Stimulated activated CD8-positive, alpha-beta memory T cell treated with anti-CD3 and anti-CD28 coated beads, Interleukin-15, amount 100 ng/mL, for 4 hours (primary cell): ENCODE measurements at places on chromosomes 2 and 18.

DNA sequence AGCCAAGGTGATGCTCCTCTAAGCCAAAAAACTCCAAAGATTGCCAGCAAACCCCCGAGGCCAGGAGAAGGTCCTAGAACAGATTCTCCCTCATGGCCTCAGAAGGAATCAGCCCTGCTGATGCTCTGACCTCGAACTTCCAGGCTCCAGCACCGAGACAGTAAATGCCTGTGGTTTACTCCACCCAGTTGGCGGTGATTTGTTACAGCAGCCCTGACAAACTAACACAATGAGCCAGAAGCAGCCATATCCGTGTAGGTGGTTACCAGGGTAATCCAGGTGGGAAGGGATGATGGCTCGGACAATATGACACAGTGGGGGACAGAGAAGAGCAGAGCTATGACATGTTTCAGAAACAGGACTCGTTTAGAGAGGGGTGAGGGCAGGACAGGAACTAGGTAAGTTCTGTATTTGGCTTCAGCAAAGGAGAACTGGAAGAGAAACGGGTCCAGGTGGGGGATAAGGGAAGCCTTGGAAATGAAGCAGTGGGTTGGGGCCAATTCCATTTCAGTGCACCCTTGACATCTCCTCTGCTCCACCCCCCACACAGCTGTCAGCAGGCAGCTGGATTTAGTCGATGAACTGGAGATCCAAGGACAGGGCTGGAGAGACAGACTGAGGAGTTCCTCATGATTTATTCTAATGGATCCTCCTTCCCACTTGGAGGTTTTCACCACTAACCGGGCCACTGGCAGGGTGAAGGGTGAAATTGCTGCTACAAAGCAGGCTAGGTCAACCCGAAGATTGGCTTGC is 179.7 kb upstream of the SH3BP4 start:
- no peak for DNase-seq

GRCh38 chr2:71940695-71941094 is 207.0 kb downstream of the CYP26B1 start:
- DNase-seq = no peak

GRCh38 chr2:197504000-197504399 is 3.8 kb downstream of the HSPE1 start:
- DNase-seq = no peak

DNA sequence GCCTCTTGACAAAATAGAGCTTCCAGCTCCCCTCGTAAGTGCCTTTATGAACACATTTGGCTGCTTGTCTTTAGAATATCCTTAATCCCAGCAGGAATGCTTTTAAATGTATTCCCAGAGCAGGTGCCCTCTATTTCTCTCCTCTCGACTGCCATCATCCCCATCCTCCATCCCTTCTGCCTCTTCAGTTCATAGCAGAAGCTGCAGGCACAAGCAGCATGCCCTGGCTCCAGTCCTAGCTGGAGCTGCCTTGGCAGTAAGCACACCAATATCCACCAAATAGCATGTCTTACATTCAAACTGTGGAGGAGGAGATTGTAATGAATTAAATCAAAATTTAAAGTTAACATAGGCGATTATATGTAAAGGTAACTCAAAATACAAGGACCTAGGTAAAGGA is 891.3 kb upstream of the SLC39A10 start:
- no peak for DNase-seq

GRCh38 chr18:55794288-55795052 is 206.5 kb upstream of the TCF4 start:
- DNase-seq = no peak

DNA sequence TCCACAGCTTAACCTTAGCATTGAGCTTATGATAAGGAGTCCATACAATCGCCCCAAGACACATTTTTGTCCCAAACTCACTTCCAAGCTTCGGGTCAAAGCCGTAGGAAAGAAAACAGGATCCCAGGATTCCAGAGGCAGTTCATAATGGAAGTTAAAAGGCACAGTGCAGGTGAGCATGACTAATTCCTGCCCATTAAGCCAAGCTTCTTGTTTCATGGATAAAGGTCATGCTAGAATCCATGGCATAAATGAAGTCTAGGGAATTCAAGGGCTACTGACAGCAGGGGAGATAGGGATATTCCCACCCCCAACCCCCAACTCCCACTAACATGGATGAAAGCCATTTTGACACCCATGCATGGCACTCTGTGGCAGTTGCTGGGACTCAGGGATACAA is 10.2 kb upstream of the INPP4A start:
- no peak for DNase-seq

GRCh38 chr2:177622521-177622920 is 229.9 kb downstream of the AGPS start:
- DNase-seq = no peak

- no peak for DNase-seq
Measured at GRCh38 chr18:74146756-74147155, 878 bp downstream of the FBXO15 start.

GRCh38 chr2:173124441-173124840 is 48.8 kb downstream of the MAP3K20 start:
- DNase-seq = no peak

- no peak for DNase-seq
Measured at GRCh38 chr2:71130905-71131244, 441 bp downstream of the MPHOSPH10 start.

DNA sequence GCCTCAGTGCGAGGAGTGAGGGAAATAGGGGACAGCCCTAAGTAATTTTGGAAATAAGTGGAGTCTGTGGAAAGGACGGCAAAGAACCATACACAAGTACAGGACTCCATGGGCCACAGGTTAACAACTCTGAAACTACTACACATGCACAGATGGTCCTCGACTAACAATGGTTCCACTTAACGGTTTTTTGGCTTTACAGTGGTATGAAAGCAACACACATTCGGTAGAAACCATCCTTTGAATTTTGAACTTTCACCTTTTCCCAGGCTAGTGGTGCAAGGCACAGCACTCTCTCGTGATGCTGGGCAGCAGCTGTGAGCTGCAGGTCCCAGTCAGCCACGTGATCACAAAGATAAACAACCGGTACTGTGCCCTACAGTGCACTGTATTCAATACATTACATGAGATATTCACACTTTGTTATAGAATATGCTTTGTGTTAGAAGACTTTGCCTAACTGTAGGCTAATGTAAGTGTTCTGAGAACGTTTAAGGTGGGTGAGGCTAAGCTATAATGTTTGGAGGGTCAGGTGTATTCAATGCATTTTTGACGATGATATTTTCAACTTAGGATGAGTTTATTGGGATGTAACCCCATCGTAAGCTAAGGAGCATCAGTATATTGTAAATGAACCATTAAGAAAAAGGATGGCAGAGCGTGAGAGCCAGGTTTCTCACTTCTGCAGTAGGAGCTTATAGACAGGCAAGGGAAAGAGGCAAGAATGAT is 44.6 kb downstream of the TBC1D8 start:
- no peak for DNase-seq

DNA sequence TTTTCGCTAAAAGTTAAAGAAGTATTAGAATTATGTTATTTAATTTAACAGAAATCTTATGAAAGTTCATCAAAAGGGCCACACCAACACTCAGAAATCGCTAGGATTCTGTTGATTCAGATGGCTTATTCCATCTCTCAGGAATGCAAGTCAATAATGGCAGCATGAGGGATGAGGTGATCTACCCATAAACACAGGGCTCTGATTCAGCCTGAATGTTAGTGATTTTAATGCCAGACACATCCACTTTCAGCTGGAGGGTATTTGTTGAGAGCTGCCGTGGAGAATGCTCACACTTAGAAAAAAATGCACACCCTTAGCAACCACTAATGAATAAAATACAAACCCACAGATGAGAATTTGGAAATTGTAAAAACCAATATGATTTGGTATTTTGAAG is 173.3 kb upstream of the ERBB4 start:
- no peak for DNase-seq

- DNase-seq = no peak
Measured at GRCh38 chr2:11065833-11066485, 89.3 kb upstream of the SLC66A3 start.

- DNase-seq = no peak
Measured at GRCh38 chr2:216366777-216367471, 5.4 kb downstream of the MARCHF4 start.

- DNase-seq = no peak
Measured at GRCh38 chr2:200659410-200659809, 73.6 kb downstream of the AOX1 start.

GRCh38 chr2:2694746-2695145 is 363.7 kb upstream of the MYT1L start:
- no peak for DNase-seq

GRCh38 chr2:206728277-206729199 is 10.3 kb upstream of the DYTN start:
- no peak for DNase-seq

GRCh38 chr18:24930971-24931370 is 421.0 kb downstream of the ZNF521 start:
- DNase-seq = no peak

DNA sequence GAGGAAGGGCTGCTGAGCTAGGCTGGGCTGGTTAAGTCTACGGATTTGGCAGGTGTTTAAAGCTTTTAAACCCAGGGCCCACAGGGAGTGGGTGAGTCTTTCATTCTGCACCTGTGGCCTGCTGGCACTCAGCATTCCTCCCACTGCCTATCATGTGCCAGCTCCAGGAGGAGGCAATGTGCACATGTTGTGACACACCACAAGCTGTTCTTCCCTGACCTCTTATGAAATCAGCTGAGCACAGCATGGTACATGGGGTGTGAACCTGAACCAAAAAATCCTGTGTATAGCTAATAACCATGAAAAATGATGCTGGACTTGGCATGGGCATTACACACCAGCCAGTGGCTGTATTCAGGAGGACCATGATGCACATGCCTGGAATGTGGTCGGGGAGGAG is 297.9 kb upstream of the MMADHC start:
- no peak for DNase-seq

GRCh38 chr2:20333738-20334137 is 16.9 kb downstream of the PUM2 start:
- DNase-seq = no peak

GRCh38 chr2:28136556-28136955 is 246.0 kb downstream of the BABAM2 start:
- DNase-seq = no peak

- no peak for DNase-seq
Measured at GRCh38 chr2:128306081-128306930, 12.4 kb downstream of the HS6ST1 start.

DNA sequence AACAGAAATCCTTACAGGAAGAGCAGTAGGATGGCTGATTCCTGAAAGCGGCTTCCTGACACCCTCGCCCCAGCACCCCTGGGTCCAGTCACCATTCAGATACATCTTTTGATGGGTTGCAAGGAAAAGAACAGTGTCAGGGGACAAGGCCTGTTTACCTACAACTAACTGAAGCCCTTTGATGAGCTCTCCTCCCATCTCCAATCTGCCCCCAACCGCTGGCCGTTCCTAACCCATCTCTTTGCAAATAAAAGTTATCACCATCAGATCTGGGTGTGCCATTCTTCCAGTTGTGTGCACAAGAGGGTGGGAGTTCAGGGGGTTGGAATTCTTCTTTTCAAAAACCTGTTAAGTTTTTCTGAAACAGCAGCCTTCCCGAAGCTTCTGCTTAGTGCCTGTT is 48.9 kb downstream of the ARL4C start:
- no peak for DNase-seq

DNA sequence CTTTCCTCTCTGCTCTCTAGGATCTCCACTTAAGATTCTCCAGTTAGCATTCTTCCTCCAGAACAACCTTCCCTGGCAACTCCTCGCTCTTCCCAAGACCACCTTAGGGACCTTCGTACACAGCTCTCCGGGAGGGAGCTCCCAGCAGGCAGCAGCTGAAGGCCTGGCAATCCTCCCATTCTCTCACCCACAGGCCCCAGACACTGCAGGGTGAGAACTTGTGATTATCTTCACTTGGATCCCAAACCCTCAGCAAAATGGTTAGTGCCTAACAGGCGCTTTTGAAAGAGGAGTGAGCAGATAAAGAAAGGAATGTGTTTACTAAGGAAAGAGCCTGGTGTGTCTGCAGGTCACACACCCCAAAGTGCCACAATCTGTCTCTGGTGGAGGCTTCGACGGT is 83.8 kb upstream of the SNTG2 start:
- DNase-seq = no peak

DNA sequence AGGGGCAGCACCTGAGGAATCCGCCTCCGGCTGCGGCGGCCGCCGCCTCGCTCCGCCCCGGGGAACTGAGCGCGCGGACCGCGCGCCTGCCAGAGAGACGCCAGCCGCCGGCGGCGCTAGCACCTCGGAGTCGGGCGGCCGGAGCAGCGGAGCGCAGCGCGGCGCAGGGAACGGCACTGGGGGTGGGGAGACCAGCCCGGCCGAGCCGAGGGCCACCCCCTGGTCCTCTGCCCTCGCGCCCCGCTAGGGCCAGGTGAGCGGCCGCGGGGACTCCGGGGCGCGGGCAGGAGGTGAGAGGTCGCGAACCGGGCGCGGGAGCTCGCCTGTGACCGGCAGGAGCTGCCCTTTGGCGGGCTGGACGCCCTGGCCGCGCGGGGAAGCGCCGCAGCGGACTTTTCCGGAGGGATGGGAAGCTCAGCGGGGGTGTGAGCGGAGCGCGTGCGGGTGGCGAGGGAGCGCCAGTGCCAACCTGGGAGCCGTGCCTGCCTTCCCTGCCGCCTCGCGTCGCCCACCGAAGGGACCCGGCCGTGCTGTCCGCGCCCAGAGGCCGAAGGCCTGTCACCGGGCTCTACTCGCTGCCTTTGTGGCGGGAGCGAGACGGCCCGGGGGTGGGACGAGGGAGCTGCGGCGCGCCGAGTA is at the start of gene GREB1L:
Gene GREB1L (plus strand): TSS at position 92 of the 639 bp plus-strand sequence. CDS start 141,287 bp downstream, outside the sequence.
- DNase-seq = no peak
